ENCODE measurements at places on chromosomes 6 and 20. TPM values are rescaled to one million over a fixed set of nuclear protein-coding genes. Genes with fewer than 3 reads are reported as not detected.

Gene TTBK1
- polyA plus RNA-seq, result not detected

DNA sequence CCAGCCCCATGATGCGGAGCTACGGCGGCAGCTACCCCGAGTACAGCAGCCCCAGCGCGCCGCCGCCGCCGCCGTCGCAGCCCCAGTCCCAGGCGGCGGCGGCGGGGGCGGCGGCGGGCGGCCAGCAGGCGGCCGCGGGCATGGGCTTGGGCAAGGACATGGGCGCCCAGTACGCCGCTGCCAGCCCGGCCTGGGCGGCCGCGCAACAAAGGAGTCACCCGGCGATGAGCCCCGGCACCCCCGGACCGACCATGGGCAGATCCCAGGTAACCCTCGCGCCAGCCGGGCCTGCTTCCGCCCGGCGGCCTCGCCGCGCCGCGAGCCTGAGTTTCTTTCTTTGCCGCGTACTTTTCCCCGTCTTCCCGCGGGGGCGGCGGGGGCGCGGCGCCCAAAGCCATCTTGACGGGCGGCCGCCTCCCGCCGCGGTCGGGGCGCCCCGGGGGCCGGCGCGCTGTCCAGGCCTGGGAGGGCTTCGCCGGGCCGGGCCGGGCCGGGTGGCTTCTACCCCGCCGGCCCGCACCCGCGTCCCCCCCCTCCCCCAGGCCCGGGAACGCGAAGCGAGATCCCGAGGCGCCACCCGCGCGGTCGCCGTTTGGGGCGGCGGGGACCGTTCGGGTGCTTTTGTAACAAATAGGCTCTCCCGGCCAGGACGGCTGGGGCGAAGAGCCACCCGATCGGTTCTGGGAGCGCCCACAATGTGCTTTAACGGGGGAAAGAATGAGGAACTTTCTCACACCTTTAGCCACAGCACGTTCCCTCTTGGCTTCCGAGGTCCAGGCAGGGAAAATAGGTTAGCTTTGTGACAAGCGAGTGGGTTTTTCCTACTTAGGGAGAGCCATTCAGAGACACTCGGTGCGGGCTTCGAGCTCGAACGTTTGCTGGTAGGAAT is 2.3 kb downstream of the ARID1B start:
- DNase-seq, result no peak

DNA sequence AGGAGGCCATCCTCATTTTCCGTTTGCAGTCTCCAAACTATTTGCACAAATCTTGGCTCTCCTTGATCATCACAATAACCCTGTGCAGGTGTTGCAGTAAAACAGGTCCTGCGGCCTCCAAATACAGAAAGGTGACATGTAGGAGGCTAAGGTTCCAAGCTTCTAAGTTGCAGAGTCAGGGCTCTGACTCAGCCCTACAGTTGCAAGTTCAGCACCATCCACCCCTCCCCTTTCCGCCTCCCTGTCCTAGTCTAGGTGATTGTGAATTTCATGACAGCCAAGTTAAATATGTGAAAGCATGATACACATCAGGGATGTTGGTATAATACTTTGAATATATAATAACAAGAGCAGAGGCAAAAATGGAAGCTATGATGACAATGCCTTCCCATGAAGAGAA is 317.3 kb upstream of the CDH4 start:
- no peak for DNase-seq

DNA sequence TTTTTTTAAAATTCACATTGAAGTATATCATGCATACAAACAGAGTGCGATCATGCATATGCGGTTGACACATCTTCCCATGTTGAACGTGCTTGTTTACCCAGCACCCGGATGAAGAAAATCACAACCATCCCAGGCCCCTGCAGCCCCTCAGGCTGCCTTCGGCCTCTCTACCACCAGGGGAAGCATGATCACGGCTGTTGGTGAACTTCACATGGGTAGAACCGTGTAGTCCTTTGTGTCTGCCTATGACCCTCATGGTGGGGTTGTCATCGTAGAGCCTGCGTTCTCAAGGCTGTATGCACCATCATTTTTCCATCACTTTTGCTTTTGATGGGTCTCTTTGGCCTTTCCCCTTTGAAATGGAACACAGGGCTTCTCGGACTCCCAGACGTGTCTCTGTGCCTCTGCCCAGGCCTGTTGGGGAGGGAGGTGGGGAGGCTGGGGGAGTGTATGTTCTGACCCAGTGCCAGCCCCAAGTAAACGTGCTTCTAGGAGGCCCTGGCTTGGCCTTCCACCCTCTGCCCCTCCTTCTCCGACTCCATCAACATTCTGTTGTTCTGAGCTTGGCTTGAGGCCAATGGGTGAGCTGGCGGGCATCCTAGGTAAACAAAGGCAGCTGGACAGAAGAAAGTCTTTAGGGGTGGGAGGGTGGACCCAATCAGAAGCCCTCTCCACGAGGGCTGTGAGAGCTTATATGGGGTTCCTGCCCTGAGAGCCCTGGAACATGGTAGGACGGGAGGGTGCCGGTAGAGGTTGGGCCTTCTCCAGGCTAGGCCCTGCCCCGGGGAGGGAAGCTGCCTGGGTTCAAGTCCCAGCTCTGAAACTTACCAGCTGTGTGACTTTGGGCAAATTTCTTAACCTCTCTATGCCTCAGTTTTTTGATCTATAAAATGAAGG is 39.7 kb downstream of the TGM2 start:
- DNase-seq, result no peak

DNA sequence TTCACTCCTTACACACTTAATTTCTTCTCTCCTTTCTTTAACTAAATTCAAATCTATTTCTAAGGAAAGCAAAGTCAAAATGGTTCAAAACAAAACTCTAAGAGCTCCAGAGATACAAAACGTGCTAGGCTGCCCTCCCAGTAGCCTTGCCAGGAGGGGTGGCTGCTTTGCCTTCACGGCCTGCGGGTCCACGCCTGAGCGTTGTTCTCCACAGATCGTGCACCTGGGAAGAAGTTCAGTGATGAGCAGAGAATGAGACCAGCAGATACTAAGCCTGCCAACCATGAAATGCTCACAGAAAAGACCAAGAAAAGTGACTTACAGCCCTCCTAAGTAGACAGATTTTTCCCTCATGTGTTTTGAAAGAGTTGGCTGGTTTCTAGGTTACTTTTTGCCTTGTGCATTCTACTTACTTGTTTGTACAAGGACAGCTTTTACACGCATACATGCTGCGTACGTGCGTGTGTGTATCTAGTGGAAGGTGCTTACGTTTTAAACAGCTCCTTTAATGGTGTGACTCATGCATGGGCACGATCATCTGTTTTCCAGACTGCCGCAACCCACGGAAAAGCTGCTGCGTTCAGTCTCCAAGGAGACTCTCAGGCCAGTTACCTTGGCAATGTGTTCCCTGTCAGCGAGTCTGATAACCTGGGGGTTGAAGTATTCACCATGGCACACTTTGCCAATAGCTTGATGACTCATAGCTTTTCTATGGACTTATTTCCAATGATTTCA is 32.4 kb upstream of the PBOV1 start:
- DNase-seq, result peak; percentile 86

Measured in BJ (cell line).